Activated CD4-positive, alpha-beta T cell treated with anti-CD3 and anti-CD28 coated beads for 1 hour (primary cell): ENCODE measurements at places on chromosomes 11 and 22.

DNA sequence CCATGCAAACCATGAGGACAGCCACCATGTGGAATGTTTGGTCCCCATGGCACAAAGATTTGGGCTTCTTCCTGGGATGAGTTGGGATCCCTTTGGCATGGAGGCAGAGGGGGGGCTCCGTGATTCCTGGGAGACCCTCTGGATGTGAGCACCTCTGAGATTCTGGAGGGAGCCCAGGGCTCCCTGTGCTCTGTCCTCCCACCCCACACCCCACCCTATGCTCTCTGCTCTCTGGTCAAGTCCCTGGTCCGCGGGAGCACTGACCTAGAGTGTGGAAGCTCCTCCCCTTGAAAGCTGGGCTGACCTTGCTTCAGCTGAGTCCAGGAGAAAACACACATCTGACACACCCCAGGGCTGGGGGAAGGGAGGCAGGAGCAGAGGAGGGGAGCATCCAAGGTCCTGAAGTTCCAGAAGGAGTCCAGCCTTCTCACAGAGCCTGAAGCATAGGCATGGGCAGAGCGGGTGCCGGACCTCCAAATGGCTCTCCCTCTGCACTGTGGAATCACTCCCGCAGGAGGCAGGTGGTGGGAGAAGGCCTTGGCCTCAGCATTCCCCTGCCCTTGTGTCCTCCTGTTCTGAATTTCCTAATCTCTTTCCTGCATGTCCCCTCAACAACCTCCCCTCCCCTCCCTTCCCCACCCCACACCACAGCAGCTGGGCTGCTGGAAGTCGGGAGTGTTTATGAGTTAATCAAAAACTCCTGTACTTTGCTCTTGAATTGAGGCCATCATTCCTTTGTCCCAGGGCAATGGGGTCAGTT lies 25.7 kb upstream of the OAF start:
- DNase-seq = no peak

GRCh38 chr11:68330700-68331337 lies 18.4 kb downstream of the LRP5 start:
- no peak for DNase-seq

GRCh38 chr22:42947211-42947990 lies 67.5 kb downstream of the PACSIN2 start:
- DNase-seq = no peak

- no peak for DNase-seq
Measured at GRCh38 chr11:7436657-7437056, 48.6 kb upstream of the OLFML1 start.

DNA sequence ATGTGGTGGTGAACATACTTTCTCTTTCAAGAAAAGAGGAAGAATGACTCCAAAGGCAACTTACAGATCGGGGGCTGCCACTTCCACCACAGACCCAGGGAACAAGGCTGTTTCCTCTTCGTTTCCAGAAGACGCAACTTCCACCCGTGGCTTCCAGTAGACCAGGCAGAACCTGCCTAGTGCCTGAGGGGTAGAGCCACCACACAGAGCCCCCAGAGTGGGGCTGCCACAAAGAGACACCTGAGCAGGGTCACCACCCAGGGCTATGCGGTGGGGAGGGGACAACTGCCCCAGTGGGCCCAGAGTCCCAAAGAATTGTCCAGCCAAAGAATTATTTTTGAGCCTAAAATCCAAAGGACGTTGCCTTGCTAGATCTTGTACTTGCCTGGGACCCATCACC lies 16.7 kb upstream of the PHF21B start:
- DNase-seq = no peak

DNA sequence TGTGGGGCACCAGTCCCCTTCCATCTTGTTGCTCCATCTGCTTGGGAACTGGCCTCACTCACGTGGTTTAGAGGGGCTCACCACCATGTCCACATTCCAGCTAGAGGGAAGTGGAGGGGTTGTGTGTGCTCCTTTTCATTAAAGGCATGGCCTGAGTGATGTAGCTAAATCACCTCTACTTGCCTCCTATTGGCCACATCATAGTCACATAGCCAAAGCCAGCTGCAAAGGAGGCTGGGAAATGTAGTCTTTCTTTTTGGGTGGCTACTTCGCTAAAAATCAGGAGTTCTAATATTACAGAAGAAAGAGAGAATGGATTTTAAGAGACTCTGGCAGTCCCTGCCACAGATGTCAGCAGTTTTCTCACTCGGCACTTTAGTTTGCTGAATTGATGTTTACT lies 63.0 kb upstream of the ALX4 start:
- DNase-seq = no peak

- DNase-seq = no peak
Measured at GRCh38 chr11:78424334-78425270, 7.0 kb upstream of the GAB2 start.

DNA sequence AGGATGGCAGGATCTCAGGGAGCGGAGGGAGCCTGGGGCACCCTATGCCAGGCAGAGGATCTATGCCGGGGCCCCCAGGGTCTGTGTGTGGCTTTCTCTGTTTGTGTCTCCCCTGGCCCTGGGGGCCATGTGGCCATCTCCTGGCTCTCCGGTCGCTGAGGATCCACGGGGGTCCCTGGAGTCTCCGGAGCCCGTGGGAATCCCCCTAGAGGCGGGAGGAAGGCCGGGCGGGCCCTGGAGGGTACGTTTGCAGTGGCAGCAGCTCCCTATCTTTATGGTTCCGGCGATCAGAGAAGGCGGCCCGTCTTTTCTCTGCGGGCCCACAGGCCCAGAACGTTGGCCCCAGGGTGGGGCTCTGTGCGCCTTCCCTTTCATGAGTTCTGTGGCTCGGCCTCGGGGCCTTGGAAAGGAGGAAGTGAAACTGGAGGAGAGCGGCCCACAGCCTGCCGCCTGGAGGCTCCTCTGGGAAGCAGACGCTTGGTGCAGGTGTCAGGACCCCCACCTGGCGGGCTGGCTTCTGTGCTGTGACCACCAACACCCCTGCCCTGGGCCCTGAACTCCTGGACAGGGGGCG lies 82.1 kb downstream of the KCNQ1 start:
- no peak for DNase-seq

DNA sequence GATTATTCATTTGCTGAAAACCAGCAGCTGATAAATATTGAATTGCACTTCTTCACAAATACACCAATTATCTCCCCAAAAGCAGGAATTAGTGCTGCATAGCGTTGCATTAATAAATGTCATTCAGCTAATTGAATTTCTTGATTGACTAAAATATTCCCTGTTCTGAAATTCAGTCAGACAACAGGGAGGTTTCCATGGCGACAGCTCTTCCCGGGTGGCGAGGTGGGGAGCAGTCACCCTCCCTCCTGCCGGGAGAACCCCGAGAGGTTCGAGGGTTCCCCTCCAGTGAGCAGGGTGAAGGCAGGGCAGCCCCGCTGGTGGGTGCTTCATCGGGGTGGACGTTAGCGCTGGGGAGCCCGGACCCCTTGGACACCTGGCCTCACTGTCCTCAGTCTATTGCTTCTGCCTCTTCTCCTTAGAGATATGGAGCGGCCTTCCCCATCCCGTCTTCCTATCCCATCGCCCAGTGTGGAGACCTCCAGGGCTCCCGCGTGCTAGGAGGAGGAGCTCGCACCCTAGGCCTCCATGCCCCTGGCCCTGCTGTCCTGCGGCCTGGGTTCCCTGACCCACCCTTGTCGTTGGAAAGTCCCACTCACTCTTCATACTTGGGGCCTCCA lies 983.5 kb downstream of the BRD1 start:
- no peak for DNase-seq

DNA sequence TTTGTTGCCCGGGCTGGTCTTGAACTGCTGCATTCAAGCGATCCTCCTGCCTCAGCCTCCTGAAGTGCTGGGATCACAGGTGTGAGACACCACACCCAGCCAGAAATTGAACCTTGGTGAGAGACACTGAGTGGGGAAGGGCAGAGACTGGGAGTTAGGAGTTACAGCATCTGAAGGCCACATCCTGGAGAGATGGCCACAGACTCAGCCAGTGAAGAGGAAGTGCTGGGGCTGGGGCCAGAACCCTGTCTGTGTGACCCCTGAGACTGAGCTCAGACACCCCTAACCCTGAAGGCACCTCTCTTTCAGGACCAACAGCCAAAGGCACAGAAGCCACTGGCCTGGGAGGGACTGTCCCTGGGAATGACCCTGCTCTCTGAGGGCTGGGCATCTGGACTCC lies 33.8 kb downstream of the TXN2 start:
- no peak for DNase-seq
